ENCODE measurements at places on chromosomes 1 and 21.

DNA sequence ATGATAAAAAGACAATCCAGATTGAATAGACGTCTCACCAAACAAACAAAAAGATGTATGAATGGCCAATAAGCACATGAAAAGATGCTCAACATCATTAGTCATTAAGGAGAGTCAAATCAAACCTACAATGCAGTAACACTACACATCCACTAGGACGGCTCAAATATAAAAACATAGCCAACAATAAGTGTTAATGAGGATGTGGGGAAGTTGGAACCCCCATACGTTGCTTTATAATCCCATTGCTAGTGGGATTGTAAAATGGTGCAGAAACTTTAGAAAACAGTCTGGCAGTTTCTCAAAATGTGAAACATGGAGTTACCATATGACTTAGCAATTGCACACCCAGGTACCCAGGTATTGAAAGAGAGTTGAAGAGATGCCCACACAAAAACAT is 14.7 kb upstream of the IL24 start:
- DNase-seq, result no peak

- no peak for DNase-seq
These were observed at the start of gene CCDC185 for GRCh38 chr1:223393275-223394214. TSS of gene CCDC185 (plus strand) at chr1:223393415. CDS start at chr1:223393476, 61 bp downstream.

DNA sequence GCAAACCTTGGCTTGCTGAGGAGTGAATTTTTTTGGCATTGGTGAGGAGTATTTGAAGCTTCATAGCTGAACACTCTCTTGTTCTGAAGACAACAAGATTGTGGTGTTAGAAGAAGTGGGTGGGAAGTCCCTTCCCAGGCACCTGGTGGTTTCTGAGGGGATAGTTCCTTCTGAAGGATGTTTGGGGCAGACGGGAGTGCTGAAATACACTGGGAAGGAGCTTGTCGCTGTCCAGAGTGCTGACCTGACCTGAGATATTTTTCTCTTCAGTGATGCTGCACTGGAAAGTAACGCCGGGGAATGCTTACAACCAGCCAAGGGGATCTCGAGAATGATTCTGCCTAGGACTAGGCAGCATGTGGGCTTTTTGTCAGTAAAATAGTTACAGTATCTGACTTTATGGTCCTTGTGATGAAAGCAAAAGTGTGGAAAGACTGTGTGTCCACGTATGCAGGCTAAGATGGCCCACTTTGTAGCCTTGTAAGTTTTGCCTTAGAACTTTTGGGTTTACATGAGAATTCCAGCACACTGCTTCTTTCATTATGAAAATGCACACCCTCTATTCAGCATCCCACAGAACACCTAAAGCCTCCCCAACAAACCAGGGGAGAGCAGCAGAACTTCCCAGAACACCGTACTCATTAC is 33.1 kb upstream of the NFASC start:
- DNase-seq, result no peak

DNA sequence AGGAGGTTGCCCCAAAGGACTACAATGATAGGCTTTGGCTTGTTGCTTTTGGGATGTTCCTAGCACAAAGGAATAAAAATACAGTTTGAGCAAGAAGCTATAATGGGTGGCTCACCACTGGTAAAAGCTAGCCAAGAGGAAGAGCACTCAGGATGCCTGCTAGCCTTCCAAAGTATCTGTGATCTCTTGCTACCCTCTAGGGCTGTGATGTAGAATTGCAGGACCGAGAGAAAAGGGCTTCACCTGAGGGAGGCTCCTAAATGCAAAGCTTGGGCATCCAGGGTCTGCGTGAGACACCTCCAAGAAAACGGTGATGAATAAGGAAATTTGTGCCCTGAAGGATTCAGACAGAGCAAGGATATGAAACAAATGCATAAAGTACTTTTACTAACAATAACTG is 17.7 kb downstream of the IVL start:
- no peak for DNase-seq

- DNase-seq, result no peak
These were observed 57.9 kb upstream of the RUNX3 start for GRCh38 chr1:24987875-24988557.

- DNase-seq, result no peak
These were observed 39.3 kb upstream of the CSF3R start for GRCh38 chr1:36522021-36522420.

DNA sequence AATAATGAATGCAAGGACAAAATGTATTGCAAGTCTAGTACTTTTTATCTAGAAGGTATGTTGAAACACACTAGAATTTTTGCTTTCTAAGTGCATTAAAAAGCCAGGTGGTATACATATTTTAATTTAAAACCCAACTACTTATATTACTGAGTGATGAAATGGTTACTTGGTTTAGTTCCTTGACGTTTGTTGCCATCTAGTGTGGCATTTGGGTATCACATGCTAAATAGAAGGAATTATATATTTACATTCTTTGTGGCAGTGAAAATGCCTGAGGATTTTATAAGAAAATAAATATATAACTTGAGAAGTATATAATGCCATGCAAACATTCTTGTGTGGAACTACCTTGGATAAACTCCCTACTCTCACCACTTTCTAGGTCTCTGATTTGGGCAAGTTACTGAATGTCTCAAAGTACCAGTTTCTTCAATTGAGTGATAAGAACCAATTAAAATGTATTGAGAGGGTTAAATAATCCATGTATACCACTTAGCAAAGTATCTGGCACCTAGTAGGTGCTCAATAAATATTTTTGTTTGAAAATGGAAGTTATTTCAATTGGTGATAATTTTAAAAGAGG is 69.6 kb downstream of the SDCCAG8 start:
- DNase-seq, result no peak

- DNase-seq, result no peak
These were observed 9.9 kb upstream of the C1QA start for GRCh38 chr1:22626237-22627157.

- DNase-seq, result no peak
These were observed 599.4 kb downstream of the LTN1 start for GRCh38 chr21:28393279-28393678.

- no peak for DNase-seq
These were observed 1372.3 kb downstream of the AMY1C start for GRCh38 chr1:105122041-105122440.

GRCh38 chr1:232650418-232650817 is 20.5 kb upstream of the SIPA1L2 start:
- DNase-seq, result no peak

DNA sequence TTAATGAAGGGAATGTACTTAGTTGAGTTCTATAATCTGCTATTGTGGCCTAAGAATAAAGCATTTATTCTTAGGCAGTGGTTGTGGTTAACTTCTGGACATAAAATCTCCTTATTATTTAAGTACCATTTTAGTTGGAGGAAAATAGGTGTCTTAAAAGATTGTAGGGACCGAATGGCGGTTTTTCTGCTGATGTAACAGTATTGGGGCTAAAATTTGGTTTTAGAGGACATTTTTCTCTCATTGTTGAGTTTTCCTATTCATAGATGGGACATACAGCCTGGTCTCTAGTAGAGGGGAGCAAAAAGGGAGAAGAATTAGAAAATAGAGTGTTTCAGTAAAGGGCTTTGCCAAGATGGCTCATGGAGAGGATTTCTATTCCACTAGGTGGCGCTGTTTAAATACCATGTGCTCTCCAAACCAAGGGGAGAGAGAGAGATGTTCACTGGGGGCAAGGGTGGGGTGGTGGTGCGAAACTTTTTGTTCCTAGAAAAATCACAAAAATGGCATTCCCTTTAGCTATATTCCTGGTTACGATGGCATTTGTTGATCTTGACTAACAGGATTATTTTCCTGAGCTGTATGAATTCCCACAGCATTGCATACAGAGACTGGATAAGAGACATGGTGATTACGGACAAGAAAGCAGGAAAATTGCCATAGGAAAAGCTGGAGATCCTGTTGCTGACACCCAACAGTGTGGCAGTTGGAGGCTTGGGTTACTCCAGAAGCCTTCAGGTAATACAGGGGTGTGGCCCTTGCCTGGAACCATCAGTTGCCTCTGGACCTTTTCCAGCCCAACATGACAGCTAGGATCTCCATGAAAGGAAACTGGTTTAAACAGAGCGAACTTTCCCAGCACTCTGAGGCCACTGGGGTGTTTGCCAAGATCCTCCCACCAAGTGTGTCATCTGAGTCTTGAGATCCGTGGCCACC is 18.2 kb upstream of the FCGR2A start:
- DNase-seq, result peak; percentile 8

DNA sequence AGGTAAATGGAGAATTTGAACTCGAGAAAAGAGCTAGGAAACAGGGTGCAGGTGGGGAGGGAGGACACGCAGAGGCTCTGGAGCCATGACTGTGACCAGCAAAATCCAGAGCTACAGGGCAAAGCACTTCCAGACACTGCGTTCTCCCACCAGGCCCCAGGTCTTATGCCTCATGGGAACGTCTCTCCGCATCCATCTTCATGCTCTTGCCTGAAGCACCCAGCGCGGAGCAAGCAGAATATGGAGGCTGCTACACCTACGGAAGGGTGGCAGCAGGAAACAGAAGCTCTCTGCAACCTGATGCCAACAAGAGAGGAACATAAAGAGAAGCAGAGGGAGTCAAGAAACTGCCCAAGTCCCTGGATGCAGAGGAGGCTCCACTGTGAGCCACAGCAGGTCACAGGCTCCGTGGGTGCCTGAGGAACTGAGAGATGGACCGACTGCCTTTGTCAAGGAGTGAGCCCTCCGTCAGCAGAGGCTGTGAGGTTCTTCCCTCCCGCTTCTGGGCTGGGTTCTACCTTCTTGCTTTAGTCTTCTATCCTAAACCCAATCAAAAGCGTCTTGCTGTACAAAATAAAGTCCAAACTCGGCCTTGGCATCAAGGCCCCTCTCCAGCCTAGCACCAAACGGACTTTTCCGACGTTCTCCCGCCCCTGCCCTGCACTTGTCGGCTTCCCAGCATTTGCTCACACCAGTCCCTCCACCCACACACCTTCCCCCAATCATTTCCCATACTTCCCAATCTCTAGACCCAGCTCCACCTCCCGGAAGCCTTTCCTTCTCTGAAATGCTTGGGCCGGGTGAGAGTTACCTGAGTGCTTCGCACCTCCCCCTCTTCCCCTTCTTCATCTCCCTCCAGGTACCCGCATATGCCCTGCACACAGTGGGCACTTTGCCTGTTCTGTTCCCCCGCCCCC is 930 bp downstream of the DHCR24 start:
- DNase-seq, result no peak

- no peak for DNase-seq
These were observed 29.6 kb upstream of the AGL start for GRCh38 chr1:99820546-99820945.

- DNase-seq, result no peak
These were observed 27.7 kb downstream of the SPATA45 start for GRCh38 chr1:212819726-212820125.

Data from stimulated activated CD4-positive, alpha-beta T cell treated with anti-CD3 and anti-CD28 coated beads, Interleukin-1b, Interleukin-23, amount 100 ng/mL, for 24 hours (primary cell).